ENCODE measurements at places on chromosomes 12 and 14.
A peak's percentile ranks its signal among the peaks of the same experiment; 100 is the strongest.

DNA sequence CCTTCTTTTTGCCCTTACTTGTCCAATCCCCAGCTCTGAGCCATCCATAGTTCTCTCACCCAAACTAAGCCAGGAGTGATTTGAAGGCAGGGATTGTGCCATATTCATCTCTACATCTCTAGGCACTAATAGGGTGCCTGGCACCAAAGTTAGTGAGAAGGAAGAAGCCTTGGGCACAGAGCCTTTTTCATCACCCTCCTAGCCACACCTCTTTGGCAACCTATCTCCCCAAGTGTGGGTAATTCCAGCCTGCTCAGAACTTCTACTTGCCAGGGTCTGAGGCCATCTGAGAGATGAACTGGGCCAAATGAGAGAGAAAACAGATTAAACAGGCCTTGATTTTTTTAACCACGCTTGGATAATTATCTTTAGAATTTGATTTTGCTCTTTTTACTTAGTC, 61.3 kb downstream of the PHLDA1 start:
- DNase-seq, result no peak

GRCh38 chr14:104385111-104385510, 194.5 kb upstream of the C14orf180 start:
- DNase-seq, result no peak

- DNase-seq, result no peak
Measured at GRCh38 chr12:48029491-48030172, 25.4 kb upstream of the COL2A1 start.

DNA sequence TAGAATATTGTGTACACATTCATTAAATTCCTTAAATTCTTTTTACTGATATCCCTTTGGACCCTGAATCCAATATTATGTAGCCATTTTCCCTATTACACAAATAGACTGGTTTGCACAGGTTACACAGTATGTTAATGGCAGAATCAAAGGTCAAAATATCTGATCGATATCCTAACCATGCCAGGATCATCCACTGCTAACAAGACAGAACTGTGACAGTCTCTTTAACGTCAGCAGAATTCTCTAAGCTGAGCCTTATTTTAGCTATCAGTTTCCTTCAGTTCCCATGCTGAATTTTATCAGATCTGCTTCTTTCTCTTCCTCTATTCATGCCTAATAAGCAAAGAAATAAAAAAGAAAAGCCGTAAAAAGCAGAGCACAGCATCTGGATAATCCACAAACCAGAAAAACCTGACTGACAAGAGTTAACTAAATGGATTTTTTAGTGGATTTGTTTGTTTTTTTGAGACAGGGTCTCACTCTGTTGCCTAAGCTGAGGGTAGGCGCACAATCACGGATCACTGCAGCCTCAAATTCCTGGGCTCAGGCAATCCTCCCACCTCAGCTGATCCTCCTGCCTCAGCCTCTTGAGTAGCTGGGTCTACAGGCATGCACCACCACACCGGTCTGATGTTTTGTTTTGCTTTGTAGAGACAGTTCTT, 130.4 kb downstream of the PAWR start:
- no peak for DNase-seq

- DNase-seq, result peak; percentile 14
Measured at GRCh38 chr12:116881325-116881876, at the start of gene HRK. TSS of gene HRK (minus strand) at chr12:116881441. CDS start at chr12:116881307, 134 bp downstream.

- DNase-seq, result no peak
Measured at GRCh38 chr12:5689773-5690172, 255.3 kb downstream of the ANO2 start.

DNA sequence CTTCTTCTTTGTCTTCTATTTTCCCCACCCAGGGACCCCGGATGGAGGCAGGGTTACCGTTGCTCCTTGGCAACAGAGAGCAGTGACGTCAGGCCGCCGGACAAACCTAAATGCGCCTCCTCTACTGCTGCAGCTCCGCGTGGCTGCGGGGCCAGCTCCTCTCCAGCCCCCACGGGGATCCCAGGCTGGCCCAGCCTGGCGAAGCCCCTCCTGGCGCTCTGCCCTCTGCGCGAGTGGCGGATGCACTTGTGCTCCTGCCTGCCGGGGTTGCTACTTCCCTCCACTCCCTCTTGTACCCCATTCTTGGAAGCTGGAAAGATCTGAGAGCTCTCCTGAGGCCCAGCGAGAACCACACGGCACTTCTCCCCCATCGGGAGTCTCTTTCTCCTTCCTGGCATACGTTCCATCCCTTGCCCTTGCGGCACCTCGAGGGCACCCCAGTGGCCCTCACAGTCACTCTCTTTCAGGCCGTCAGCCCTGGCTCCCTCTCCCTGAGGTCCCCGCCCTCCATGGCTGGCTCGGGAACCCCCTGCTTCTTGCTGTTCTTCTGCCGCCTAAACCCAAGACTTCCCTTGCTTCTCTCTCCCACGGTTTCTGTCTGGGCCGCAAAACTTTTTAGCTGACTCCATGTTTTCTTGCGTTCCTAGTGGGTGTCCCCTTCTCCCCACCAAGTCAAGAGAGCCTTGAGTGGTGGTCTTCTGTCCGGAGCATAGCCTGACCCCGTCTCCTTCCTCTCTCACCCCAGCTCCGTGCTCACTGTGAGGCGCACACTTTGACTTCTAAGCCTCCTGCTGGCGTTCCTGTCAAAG, 121.7 kb downstream of the PAPOLA start:
- no peak for DNase-seq

DNA sequence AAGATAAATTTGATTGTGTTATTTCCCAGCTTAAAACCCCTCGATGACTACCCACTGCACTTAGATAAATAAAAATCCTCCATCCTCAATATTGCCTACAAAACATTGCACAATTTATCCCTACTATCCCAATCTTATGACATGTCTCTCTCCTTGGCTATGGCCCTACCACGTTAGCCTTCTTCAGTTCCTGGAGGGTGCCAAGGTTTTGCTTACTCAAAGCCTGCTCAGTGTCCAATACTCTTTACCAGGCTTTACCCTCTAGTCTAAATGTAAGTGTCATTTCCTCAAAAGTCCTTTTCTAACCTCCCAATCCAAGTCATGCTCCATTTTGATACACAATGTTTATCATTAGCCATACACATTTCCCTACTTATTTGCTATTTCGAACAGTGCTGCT, 35.0 kb upstream of the PPM1A start:
- no peak for DNase-seq

GRCh38 chr14:65321370-65321875, 91.1 kb upstream of the FUT8 start:
- no peak for DNase-seq

DNA sequence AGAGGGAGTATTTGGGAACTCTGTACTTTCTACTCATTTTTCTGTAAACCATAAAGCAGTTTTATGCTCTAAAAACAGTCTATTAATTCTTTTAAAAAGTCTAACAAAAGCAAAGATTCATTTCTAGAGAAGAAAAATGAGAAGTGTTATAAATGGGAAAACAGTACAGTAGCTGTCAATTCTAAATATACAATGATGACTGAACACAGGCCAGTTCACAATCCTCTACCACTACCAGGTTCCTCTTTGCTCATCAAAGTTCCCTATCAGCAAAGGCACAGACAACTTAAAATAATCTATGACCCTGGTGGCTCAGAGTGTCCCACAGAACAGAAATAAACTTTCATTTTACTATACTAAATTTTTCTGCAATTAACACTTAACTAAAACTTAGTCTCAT, 12.5 kb downstream of the NAA25 start:
- DNase-seq, result no peak

DNA sequence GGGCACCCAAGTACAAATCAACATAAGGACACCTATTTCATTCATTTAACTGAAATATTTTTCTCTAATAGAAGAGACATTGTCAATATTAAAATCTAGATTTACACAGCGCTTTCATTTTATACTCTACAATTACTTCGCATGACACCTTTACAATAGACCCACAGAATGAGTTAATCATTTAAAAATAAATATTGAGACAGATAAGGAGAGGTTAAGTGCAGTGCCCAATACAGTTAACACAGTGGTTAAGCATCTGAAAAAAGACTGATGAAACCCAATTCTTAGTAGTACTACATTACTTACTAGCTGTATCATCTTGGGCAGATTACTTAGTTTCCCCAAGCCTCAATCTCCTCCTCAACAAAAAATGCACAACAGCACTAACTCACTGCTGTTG, 116.2 kb downstream of the DENND5B start:
- DNase-seq, result no peak

- DNase-seq, result peak; percentile 9
Measured at GRCh38 chr14:104387022-104388010, 192.2 kb upstream of the C14orf180 start.

DNA sequence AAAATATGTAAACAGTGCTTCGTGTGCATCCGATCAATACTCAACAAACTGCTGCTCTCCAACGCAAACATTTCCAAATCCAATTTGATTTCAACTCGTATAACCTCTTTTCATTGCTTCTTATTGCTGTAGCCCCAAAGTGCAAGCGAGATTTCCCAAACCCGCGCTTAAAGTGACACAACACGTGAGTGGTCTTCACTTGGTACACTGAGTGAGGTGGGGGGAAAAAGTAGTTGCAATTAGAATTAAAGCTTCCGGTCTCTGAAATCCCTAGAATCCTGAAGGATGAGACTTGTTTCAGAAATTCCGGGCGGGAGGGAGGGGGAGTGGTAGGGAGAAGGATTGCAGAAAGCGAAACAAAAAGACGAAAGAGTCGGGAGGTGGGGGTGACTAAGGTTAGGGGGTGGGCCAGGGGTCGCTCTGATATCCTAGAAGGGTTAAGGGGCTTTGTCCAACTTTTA, 387.5 kb downstream of the BCAT1 start:
- DNase-seq, result no peak
